Ovary (tissue), 10 donors: ENCODE measurements at places on chromosomes 3 and 15. TPM values are rescaled to one million over a fixed set of nuclear protein-coding genes. Genes with fewer than 3 reads are reported as not detected.

Gene RBMS3
- polyA plus RNA-seq = 11.6 TPM

Gene PARP15
- polyA plus RNA-seq = 2.0 TPM

Gene FOXB1
- not detected for polyA plus RNA-seq

Gene SLC28A1
- polyA plus RNA-seq = not detected
